ENCODE measurements at places on chromosomes 16 and 17.
A peak's percentile ranks its signal among the peaks of the same experiment; 100 is the strongest.

DNA sequence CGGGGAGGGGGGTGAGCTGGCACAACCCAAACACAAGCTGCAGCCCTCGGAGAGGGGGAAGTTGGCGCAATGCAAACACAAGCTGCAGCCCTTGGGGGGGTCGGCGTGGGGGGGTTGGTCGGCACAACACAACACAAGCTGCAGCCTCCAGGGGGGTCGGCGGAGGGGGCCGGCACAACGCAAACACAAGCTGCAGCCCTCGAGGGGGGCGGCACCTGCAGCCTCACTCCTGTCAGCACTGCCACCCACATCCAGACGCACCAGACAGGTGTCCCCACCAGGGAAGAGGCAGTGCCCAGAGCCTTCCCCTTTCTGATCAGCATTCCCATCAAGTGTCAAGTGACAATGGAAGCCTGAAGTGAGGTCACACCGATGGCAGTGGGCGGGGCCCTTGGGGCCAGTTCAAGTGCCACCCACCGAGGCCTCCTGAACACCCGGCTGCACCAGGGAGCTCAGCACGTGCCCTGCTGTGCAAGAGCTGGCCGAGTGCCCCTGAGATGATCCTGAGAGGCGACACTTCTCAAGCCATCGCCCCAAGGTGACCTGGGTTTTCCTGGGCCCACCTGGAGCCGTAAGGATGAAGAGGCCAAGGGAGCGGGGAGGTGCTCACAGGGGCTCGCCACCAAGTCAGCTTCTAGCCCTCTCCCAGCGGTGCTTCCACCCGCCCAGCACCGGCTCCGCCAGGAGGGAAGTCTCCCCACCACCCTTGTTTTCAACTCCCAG lies 59.3 kb downstream of the KLHDC4 start:
- DNase-seq, result peak; percentile 27

- no peak for DNase-seq
Observed at GRCh38 chr16:79287424-79287917, 313.1 kb downstream of the MAF start.

DNA sequence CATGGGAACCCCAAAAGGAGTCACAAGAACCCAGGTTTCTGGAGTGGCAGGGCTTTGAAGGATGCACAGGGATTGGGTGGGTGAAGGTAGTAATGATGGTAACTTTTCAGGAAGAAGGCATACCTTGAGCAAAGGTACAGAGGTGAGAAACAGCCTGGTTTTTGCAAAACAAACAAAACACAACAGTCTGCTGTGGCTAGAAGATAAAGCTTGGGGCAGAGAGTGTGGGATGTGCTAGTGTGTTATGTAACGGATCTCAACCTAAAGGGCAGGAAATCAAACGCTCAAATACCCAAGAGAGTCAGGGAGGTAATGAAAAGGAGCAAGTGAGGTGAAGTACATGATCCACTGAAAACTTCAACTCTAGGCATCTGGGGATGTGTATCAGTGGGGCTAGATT lies 4.6 kb downstream of the PTGES3L start:
- DNase-seq, result no peak

DNA sequence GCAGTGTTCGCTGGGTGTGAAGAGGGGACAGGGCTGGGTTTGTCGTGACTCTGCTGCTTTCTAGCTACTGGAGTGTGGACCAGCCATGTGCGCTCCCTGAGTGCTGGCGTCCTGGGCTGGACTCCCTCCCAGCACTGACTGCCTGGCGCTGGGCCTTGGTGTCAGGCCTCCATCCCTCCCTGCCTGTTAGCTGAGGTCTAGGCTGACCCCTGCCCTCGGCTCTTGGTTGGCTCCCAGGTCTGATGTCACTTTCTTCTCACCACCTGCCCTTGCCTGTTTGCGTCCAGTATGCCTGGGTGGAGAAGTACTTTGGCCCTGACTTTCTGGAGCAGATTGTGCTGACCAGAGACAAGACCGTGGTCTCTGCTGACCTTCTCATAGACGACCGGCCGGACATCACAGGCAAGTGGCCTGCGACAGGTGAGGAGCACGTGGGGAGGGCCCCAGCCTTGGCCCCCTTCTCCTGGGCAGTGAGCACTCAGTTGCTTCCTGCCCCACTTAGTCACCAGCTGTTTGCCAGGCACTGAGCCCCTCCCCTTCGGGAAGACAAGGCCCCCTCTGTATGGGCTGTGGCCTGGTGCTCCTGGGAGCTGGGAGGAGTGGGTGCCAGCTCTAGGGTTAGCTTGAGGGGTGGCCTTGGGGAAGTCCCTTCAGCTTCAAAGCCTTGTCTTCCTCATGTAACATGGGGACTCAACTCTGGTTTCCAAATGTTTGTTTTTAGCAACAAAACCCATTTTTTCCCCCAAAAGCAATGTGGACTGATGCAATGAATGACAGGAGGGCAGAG lies 41.5 kb downstream of the NT5M start:
- peak; percentile 28 for DNase-seq

DNA sequence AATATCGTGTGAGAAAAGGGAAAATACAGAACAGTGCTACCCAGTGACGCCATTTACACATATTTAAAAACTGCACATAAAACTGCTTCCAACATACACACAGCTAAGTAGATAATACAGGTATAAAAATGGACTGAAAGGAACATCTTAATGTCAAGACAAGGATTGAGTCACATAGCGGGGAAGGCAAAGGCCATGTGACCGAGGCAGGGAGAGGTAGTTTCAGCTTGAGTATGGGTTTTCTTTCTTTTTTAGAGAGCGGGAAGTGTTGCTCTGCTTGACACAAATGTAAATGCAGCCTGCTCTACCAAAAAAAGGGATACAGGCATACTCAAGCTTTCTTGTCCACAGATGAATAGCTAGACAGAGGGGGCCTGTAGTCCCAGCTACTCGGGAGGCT lies 46.5 kb downstream of the SDR42E1 start:
- DNase-seq, result no peak

DNA sequence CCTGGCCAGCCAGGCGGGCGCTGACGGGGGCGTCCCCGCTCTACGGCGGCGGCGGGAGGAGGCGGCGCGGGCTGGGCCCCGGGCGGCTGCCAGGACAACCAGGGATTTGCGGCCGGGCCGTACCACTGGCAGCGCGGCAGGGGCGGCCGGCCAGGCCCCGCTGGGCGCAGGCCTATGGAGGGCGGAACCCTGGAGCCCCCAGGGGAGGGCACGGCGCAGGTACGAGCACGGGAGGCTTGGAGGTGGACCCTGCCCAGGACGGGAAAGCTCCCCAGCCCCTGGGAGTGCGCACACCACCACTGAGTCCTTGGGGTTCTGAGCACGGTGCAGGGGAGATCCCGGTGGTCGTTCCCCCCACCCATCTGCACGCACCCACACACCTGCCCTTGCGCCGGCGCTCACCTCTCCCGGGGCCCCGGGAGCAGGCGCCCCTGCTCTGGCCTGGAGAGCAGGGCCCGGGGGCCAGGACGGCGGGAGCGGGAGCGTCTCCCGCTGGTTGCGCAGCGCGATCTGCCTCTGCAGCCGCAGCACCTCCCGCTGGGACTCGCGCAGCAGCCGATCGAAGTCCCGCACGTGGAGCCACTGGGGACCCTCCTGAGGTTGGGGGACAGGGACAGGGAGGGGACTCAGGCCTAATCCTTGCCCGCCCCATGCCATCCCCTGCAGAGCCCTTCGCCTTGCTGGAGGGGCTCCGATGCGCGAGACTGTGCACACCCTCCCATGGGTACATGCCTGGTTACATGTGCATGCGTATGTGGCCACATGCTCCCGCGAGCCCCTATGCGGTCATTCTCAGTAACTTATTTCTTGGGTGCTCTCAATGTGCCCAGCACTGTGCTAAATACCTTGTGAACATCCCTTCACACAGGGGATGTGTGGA lies 3.9 kb downstream of the TSPOAP1 start:
- DNase-seq, result peak; percentile 63

GRCh38 chr16:3681206-3681605 lies 26.7 kb downstream of the DNASE1 start:
- DNase-seq, result peak; percentile 56

DNA sequence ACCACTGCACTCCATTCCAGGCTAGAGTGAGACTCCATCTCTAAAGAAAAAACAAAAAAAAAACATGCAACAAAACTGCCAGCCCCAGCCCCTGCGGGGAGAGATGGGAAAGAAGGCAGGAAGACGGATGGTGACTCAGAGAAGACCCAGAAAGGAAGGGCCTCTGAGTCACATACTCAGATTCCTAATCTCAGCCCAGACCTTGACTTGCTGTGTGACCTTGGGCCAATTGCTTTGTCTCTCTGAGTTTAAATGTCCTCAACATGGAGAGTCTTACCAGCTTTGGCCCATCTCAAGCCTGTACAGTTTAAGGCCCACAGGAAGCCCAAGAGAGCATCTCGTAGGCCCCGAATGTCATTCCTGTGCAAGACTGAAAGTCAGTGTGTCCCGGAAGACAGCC lies 86.5 kb upstream of the LHX1 start:
- DNase-seq, result no peak

All from left hindlimb (tissue), 1 donor.